ENCODE measurements at places on chromosomes 5 and 9. TPM values are rescaled to one million over a fixed set of nuclear protein-coding genes. Genes with fewer than 3 reads are reported as not detected.

The OR1Q1 gene
- total RNA-seq = not detected

The HABP4 gene
- total RNA-seq = 5.8 TPM

The TSC1 gene
- total RNA-seq = 28.6 TPM

DNA sequence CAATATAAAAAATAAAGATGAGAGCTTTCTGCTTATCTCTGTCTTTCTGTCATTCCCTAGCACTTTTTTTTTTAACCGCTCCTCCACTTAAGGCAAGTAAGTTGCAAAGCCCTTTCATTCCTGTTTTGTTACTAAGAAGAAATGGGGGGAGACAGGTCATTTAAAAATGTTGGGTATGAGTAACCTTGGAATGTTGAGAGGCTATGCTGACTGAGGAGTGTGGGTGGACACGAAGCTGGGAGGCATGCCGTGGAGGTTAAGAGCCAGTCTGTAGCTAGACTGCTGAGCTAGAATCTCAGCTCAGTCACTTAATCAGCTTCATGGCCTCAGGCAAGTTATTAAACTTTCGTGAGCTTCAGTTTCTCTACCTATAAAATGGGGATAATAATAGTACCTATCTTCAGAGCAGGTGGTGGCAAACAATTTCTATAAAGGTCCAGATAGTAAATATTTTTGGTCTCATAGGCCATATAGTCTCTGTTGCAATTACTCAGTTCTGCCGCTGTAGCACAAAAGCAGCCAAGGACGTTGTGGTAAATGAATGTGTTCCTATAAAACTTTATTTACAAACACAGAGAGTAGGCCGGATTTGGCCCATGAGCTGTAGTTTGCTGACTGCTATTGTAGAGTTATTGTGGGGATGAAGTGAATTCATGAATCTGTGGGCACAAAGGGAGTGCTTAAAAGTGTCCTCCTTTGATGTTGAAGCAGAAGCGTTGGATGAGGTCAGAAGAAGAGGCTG, 220.0 kb downstream of the GABBR2 start:
- no peak for DNase-seq

DNA sequence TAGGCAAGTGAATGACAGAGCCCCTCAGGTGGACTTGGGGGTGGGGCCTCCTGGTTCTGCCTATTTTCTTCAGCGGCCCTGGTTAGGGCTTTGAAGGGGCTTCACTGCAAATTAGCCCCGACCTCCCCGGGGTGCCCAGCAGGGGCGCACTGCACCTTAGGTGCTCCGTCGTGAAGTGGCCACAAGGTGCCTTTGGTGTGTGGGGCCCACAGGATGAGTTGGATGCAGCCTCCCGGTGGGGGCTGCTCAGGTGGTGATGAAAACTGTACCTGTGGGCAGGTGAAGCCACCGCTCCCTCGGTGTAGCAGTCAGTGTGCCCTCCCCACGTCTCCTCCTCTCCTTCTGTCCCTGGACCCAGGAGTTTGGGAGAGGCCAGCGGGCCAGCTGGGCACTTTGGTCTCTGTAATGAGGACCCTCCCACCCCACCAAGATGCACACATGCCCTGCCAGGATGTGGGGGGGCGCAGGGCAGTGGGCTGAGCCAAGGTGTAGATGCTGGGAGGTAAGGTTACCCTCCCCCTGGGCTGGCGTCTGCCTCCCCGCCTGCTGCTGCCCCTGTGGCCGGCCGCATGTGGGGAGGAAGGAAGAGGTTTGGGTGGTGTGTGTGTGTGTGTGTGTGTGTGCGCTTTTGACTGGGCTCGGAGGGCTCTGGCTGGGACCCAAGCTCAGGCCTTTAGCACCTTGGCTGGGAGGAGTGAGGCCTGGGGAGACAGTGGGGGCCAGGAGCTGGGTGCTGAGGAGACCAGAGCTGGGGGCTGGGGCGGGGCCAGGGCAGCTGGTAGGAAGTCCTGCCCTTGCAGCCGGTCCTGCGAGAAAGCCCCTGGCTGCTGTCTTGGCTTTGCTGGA, 55.6 kb downstream of the RXRA start:
- peak; percentile 59 for DNase-seq

DNA sequence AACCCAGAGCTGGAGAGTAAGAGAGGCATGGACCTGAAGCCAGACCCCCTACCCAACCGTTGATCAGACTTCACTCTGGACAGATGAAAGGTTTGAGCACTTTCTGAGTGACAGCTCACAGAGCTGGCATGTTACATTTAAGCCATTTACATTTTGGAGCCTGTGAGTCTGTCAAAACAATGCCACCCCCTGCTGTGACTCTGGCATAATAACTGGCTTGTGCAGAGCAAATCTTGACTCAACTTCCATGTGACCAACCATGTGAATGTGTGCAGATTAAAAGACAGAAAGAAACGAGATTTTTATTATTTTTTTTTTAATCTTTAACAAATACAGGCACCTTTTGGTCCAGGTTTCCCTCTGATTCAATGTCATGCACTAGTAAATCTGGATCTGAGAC, 48.5 kb downstream of the MFAP3 start:
- no peak for DNase-seq

DNA sequence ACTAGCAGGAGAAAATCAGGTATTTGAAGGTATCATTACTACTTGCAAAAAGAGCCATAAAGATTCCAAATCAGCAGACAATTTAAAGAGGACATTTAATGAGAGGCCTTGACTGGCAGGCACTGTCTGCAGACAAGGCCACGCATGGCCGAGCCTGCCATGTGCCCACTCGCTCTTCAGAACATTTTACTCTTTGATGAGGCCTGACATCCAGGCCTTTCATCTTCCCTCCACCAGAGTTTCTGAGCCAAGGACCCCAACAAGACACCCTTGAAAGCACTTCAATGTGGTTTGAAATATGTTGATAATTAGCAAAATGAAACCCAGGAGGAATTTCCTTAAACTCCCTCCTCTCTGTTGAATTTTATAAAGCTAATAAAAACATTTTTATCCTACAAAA, 16.4 kb downstream of the AK8 start:
- no peak for DNase-seq

GRCh38 chr5:64688391-64688790, 1.9 kb upstream of the SHISAL2B start:
- no peak for DNase-seq

- no peak for DNase-seq
Measured at GRCh38 chr9:111362526-111362925, 32.5 kb upstream of the OR2K2 start.

Data from activated CD4-positive, alpha-beta T cell treated with anti-CD3 and anti-CD28 coated beads for 36 hours (primary cell).